ENCODE measurements at places on chromosomes 2 and 18.

- no peak for DNase-seq
These were observed 6.6 kb downstream of the HPCAL1 start for GRCh38 chr2:10309286-10309685.

GRCh38 chr2:239374896-239375277 lies 25.9 kb downstream of the HDAC4 start:
- DNase-seq, result no peak

DNA sequence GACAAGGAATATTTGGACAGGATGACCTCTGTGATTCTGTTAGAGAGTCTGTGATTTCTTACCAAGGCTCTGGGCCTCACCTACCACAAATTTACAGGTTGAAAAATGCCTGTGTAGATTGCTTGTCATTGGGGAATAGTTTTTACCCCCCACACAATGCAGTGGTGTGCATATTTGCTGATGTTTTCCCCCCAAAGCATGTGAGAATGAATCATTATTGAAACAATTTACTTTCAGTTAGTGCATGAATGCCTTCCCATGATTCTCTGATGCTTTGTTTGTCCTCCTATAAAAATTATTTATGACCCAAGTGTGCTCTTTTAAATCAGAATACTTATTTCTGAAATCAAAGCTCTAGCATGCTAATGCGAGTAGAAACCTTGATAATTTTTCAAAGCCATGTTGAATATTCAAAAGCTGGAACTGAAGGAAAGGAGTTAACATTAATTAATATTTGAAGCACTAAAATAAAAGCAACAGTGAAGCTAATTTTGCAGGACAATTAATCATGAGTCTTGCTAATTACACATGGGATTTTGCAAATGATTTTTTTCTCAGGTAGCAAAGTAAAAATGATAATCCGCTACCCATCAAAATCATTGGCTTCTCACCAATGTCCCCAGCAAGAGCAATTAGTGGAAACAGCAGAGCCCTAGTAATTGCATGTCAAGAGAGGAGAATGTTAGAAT lies 361.2 kb upstream of the HNRNPA3 start:
- no peak for DNase-seq

- no peak for DNase-seq
These were observed 376.3 kb upstream of the MYT1L start for GRCh38 chr2:2707206-2707991.

DNA sequence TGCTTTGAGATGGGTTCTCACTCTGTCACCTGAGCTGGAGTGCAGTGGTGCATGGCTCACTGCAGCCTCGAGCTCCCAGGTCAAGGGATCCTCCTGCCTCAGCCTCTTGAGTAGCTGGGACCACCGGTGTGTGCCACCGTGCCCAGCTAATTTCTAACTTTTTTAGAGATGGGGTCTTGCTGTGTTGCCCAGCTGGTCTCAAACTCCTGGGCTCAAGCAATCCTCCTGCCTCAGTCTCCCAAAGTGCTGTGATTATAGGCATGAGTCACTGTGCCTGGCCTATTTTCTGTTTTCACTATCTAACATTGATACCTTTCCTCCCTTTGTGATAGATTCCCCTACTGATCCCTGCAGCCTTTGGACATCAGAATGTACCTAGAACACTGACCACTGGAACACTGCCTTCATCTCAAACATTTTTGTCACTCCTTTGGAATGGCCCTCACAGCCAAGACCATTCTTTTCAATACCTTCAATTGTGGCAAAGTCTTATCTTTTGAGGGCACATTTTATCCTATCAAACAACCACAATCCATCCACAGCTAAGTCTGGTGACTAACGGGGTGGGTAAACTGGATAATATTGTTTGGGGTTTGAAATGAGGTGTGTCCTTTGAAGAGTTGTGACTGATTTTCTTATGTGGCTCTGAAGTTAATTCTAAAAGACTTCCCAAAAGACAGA lies 43.7 kb downstream of the EPAS1 start:
- DNase-seq, result no peak

- DNase-seq, result no peak
These were observed 1.1 kb upstream of the RNU4ATAC start for GRCh38 chr2:121529439-121530211.

DNA sequence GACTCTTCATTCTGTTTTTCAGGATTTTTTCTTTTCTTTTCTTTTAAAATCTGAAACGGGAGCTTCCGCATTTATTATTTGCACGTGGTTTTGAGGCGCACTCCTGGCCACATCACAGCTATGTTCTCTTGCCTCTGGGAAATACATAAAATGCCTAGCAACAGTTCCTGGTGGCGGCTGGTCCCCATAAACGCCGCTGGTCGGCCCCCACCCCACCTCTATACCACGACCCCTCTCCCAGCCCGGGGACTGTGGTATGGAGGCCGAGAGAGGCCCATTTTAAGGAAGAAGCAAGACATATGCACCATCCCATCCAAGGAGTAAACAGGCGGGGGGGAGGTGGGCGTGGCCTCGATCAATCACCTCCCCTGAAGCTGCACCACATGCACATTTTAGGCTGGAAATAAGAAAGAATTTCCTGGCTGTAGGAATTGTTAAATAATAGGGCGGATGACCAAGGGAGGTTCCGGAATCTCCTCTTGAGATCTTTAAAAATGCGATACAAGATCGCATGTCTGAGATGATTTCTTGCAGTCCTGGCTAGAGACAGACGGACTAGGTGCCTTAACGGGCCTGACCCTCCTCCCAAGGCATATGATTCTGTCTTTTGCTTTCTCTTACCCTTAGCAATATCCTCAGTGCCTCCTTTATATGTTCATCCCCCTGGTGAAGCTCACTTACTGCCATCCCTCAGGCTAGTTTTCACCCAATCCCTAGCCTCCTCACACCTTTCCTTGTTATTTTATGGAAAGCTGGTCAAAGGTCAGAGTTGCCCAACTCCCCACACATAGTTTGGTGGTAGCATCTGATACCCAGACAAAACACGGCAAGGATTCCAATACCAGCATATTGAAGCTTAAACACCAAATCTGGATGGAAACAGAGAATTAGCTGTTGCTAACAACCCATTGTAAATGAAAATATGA lies 82.4 kb downstream of the BCL2 start:
- no peak for DNase-seq

GRCh38 chr2:161217597-161218185 lies 57.5 kb downstream of the TANK start:
- no peak for DNase-seq

GRCh38 chr2:67329513-67329912 lies 67.6 kb upstream of the ETAA1 start:
- no peak for DNase-seq
